ENCODE measurements at places on chromosomes 5 and 9.

DNA sequence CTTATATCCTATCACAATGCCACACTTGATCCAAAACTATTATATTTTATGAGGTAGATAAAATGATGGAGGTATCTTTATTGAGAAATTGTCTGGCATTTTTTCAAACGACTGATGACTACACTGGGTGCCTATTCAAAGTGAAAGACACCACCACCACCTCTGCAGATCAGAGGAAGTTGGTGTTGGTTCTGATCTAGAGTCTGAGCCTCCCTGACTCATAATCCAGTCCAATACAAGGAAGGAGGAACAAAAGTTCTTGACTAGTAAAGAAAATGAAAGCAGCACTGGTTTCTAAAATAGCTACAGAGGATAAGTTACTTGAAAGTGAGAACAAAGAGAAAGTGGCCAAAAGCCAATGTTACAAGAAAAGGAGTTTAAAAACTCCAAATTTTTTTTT is 139.9 kb downstream of the RFX3 start:
- DNase-seq = no peak

- DNase-seq = peak; percentile 70
Observed at GRCh38 chr5:52948418-52949076, 40.6 kb upstream of the ITGA2 start.

GRCh38 chr5:126066836-126067235 is 356.4 kb upstream of the GRAMD2B start:
- DNase-seq = no peak

- peak; percentile 7 for DNase-seq
Observed at GRCh38 chr5:162209005-162209605, 141.5 kb downstream of the GABRG2 start.

DNA sequence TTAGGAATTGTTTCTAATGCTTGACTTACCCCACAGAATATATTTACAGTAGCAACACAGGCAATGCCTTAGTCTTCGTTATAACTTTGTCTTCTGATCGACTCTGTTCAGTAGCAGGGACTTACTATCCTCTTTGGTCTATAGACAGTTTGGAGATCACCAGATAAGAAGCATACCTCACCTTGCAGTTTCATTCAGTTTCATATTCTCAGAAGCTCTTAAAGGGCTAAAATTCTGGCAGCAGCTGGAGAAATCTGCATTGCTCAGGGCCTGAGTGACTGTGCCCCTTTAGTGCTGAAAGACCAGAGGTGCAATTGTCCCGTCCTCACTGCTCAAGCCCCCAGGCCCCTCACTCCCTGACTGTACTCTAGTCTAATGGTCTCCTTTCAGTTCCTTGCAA is 26.0 kb downstream of the ZBTB43 start:
- no peak for DNase-seq

GRCh38 chr5:130102960-130103359 is 198.7 kb downstream of the CHSY3 start:
- no peak for DNase-seq

DNA sequence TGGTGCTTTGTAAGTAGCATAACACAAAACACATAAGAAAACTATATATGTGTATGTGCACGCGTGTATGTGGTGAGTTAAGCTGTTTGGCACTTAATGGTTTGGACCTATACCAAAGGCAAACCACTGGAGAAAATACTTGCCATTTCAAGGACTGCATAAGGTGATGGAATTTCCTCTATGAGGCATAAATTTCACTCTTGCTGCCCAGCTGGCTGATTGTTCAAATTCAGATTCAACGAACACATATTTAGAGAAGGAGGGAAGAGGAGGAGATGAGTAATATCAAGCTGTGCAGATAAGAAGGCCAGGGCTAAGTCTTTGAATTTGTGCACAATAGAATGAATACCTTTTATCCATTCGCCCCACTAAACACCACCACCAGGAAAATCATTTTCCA is 470.6 kb upstream of the MPDZ start:
- DNase-seq = no peak

- no peak for DNase-seq
Observed at GRCh38 chr9:36937951-36938350, 96.1 kb downstream of the PAX5 start.

DNA sequence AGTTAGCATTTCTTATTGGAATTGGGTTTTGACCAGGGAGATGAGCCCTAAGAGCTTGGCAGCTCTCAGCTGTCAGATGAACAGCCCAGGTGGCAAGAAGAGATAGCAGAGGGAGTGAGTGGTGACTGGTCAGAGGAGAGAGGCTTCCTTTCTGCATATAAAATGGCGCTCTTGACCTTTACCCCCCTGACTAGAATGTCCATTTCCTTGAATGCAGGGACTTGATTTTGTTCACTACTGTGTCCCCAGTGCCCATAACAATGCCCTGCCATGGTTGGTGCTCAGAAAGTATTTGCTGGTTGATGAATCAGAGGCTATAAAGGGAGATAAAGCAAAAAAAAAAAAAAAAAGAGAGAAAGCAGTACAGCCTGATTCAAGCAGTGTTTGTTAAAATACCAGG is 7.2 kb downstream of the CHMP5 start:
- DNase-seq = no peak

DNA sequence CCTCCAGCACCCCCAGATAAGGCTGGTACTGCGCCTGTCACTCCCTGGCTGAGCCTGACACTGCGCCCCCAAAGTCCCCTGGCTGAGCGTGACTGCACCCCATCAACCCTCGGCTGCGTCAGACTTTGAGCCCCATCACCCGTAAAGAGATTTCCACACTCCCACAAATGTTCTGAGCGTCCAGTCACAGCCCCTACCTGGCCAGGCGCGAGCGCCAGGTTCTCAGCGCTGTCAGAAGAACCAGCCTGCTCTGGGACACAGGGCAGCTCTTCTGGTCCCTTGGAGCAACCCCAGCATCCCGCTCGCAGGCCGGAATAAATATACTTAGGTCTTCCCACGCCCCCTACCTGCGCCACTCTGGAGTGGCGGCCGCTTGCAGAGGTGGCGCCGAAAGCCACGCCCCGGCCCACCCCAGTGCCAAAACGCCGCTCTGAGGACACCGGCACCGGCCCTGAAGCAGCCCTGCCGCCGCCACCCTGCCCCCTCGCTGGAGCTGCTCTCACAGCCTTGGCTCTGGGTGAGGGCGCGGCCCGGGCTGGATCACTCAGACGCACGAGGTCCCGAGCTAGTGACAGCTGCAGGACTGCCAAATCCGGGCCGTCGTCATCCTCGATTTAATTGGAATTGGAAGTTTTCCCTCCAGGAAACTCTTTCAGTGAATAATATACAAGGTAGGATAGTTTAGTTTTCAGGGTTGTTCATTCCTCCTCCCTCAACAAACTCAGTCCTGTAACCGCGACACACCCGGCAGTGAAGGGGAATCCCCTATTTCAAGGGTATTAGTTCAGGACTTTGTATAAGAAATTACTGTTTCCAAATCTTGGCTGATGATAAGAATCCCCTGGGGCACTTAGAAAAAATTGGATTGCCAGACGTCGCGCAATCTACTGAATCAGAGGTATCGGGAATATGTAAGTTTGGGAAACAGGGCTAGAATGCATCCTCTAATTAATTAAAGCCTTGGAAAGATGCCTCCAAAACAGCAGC is 1.2 kb upstream of the CEMIP2 start:
- peak; percentile 57 for DNase-seq

- DNase-seq = no peak
Observed at GRCh38 chr5:74490814-74491213, 149.7 kb downstream of the ENC1 start.

- no peak for DNase-seq
Observed at GRCh38 chr5:156327296-156327695, 332 bp downstream of the SGCD start.
